ENCODE measurements at places on chromosomes 7 and 10.

GRCh38 chr7:18302097-18302496 is 193.5 kb upstream of the HDAC9 start:
- DNase-seq: no peak

GRCh38 chr7:51666266-51666665 is 349.7 kb upstream of the COBL start:
- DNase-seq: no peak

DNA sequence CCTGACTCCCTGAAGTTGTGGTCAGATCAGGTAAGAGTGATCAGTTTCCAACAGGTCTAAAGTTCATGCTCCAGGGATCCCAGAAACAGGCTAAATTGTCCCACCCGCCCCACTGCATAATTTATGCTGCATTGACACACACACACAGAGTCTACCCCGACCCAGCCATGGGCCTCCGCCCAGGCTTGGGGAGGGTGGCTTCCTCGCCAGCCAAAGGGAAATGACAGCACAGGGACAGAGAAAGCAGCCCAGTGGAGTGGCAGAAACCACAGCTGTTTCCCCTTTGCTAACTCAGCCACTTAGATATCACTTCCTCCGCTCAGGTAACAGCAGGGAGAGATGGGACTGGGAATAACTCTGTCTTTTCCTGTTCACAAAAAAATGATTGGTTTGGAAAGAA is 9.4 kb downstream of the SH3PXD2A start:
- no peak for DNase-seq

DNA sequence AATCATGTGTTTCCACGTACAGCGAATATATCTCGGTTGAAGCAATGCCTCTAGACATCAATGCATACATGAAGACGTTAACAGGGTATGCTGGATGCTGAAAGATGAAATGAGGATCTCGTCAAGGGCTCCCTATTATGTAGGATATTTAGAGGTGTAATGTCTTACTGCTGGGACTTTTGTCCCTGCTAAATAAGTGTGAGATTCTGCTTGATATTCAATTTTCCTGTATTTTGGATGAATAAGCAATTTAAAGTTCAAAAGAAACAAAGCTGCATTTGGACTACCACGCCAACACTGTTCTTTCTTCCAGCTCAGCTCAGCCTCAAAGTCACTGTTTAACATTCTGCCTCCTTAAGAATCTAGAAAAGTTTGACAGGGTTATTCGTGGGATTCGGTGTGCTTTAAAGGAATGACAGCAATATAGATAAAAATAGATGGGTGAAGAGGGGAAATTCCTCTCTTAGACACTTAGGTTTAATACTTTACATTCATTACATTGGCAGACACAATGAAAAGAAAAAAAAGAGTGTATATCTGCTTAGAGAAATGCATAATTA is 110.1 kb upstream of the RHEB start:
- DNase-seq: no peak

DNA sequence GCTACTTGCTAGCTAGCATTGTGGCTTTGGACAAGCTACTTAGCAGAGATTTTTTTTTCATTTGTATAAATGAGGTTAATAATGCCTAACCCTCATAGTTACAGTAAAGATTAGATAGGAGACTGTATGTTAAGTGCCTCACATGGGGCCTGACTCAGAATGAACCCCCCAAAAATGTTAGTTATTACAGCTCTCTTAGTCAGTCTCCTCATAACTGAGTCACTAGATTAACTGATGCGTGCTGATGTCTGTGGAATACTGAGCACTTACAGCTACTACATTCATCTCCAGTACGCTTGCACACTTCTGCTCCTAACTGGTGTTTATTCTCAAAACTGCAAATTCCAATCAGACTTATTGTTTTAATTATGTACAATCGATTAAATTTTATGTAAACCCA is 315.3 kb downstream of the SNX13 start:
- no peak for DNase-seq

- DNase-seq: no peak
Observed at GRCh38 chr7:6590645-6591110, 857 bp downstream of the INTS15 start.

DNA sequence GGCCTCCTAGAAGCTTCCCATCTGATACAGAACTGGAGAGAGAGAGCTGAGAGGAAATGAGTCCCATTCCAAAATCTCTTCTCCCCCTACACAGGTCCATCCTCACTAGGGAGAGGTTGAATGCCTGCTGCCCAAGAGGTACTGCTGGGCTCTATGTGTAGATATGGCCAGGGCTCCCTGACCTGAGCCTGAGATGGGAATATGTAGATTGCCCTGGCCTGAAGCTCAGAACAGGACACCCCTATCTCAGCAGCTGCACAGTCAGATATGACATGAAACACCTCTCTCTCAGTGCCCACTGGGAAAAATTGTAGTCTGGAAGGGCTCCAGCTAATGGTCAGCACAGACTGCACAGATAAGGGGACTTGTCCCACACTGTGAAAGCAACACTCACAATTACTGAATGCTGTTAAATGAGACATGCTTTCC is 3.1 kb upstream of the IFIT1B start:
- DNase-seq: no peak

GRCh38 chr10:90111671-90112070 is 410.3 kb downstream of the KIF20B start:
- no peak for DNase-seq

DNA sequence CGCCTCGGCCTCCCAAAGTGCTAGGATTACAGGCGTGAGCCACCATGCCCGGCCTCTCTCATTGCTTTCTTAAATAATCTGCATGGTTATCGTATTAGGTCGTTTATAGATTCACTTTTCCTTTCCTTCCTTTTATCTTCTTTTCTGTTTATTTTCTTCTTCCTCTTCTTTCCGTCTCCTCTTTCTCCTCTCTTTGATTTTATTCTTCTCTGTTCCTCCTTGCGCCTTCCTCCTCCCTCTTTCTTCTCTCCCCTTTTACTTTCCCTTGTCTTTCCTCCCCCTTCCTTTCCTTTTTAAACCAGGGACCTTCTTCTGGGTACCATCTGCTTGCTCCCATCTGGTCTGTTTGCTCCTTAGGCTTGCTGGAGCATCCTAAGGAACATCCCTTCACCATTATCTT is 18.6 kb downstream of the MLLT10 start:
- no peak for DNase-seq

- DNase-seq: no peak
Observed at GRCh38 chr7:71457846-71458590, 326.1 kb downstream of the GALNT17 start.

DNA sequence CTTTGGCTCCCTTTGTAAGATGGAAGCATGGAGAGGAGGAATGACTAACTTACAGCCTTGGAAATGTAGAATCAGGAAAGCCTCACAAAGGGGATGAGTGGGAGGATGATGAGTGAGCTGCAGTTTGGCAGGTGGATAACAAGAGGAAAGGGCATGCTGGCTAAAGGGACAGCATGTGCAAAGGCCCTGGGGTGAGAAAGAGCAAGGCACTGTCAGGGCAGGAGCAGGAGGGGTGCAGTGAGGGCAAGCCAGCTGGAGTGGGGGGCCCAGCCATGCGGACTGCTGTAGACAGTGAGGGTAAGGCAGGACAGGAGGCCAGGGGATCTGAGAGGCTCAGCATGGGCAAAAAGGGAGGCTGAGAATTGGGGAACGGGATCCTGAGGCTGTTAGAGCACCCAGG is 20.5 kb downstream of the TLL2 start:
- no peak for DNase-seq

- no peak for DNase-seq
Observed at GRCh38 chr7:12093365-12093764, 117.7 kb upstream of the TMEM106B start.

DNA sequence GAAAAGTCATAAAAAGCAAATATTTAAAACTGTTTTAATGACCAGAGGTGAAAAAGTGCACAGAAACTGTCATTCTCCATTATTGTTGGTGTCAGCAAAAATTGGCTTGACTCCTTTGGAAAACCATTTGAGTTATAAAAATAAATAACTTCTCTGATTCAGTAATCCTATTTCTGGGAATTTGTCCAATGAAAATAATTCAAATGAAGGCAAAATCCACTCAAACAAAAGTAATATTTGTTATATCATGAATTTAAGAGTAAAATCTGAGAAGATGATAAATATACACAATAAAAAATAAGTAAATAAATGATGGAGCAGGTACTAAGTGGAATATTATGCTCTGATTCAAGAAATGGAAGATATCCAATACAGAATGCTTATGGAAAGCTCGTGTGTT is 326.6 kb upstream of the KLF6 start:
- DNase-seq: no peak

- DNase-seq: no peak
Observed at GRCh38 chr10:103196516-103196915, 3.4 kb upstream of the NT5C2 start.

DNA sequence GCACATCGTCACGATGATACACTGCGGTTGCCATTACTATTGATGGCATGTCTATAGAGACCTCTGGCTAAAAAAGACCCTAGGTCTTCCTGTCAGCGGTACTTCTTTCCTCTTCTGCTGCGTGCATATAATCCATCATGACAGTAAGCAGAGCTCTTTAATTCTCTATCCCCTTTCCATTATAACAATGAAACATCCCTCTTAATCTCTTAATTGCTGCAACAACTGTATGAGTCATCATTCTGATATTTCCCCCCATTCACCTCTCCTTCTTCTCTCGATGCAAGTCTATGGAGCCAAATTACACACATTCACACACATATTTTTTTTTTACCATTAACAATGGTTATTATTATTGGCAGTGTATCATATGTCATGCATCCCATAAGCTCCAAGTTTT is 45.2 kb upstream of the AKR1E2 start:
- no peak for DNase-seq

DNA sequence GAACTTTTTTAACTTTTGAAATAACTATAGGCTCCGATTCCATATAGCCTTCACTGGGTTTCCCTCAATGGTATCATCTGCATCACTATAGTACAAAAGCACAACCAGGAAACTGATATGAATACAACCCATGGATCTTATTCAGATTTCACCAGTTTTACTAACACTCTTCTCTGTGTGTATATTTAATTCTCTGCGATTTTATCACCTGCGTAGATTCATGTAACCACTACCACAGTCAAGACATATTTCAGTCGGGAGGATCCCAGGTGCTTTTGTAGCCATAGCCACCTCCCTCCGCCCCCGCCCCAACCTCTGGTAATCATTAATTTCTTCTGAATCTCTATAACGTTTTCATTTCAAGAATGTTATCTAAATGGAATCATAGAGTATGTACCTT is 82.8 kb upstream of the C7orf33 start:
- DNase-seq: no peak

GRCh38 chr7:113094517-113095249 is 8.1 kb upstream of the GPR85 start:
- no peak for DNase-seq

DNA sequence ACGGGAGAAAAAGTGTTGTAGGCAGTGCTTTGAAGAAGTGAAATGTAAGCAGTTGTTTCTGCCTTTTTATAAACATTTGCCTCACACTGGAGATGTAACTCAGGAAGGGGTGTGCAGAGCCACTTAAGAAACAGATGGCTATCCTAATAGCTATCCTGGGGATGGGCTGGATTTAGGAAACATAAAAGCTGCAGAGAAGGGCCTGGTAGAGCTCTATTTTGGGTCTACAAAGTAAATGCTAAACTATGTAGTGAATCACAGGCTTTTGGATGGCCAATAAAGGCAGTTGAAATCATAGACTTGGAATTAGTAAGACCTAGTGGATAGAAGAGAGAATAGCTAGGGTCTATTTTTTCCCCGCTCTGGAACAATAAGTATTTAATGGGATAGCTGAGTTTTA is 79.9 kb upstream of the AGR3 start:
- DNase-seq: no peak

- DNase-seq: no peak
Observed at GRCh38 chr10:96752375-96752774, 32.1 kb upstream of the PIK3AP1 start.

DNA sequence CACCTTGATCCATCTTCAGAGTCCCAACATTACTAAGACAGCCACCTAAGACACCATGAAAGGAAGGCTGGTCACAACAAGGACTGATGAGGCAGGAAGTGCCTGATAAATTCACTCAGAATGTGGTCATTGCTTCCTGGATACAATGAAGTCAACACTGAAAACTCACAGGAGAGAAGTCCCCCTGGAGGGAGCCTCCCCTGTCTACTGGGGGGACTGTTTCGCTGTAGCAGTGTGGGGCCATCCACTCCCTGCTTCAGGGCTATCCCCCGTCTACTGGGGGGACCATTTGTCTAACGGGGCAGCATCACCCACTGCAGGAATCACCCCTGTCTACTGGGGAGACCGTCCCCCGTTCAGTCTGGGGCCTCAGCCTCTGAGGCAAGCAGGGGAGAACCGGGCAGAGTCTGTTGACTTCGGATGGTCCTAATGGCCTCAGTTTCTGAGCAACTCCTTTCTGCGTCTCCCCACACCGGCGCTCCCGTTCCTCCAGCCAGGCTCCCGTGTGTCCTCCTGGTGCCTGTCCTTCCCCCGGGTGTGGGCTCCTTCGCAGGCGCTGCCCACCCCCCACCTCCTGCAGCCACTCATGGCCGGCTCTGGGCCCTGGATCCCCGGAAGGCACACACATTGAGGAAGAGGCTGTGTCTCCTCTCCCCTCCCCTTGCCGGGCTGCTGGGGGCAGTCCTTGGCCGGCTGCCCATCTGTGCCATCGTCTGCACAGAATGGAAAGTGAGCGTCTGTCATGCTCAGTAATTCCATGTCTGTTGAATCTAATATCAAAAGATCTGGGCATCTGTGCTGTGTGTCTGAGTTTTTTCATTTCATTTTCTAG is 59.9 kb upstream of the DNAJB6 start:
- no peak for DNase-seq

GRCh38 chr10:55630491-55631056 is 730.5 kb downstream of the ZWINT start:
- no peak for DNase-seq

GRCh38 chr10:36388166-36388565 is 737.2 kb upstream of the ANKRD30A start:
- no peak for DNase-seq

- DNase-seq: no peak
Observed at GRCh38 chr10:7649673-7650300, 17.0 kb downstream of the ITIH5 start.

- no peak for DNase-seq
Observed at GRCh38 chr7:51187941-51188340, 128.7 kb downstream of the COBL start.

- DNase-seq: no peak
Observed at GRCh38 chr7:158022601-158023000, 565.0 kb downstream of the PTPRN2 start.

DNA sequence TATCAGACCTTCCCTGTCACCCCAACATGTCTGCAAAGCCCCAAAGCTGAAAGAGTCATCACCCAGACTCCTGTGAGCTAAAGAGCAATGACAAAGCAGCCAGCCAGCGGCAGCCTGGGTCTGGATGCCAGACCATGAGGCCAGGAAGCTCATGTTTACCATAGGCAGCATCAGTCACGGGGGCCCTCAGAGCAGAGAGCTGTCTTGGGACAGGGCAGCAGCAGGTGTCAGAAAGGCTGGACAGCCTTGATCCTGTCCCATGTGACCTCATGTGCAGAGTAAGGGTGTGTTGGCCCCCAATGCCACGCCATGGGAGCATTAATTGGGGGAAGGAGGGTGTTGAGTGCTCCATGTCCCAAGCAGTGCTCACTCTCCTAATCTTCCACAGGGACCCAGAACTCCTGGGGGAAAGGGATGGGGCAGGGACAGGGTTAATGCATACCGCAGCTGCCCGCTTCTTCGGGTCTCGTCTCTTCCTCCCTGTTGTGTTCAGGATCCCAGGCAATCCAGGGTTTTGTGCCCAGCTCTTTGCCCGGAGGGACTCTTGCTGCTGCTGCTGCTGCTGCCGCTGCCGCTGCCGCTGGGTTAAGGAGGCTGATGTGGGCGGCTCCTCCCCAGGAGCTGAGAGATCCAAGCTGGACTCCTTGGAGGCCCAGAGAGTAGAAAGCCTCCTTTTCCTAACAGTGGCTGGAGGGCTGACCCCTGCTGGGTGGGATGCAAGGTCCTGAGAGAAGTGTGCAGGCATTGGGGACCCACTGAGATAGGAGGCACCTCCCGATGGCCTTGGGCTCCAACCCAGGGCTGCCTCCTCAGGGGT is 7.1 kb downstream of the CCDC201 start:
- DNase-seq: no peak
